Stimulated activated CD4-positive, alpha-beta T cell treated with anti-CD3 and anti-CD28 coated beads, Interleukin-1b, Interleukin-23, amount 100 ng/mL, for 48 hours (primary cell): ENCODE measurements at places on chromosomes 11 and 22.

GRCh38 chr11:83287631-83288030 lies 1.5 kb upstream of the CCDC90B start:
- DNase-seq, result no peak

DNA sequence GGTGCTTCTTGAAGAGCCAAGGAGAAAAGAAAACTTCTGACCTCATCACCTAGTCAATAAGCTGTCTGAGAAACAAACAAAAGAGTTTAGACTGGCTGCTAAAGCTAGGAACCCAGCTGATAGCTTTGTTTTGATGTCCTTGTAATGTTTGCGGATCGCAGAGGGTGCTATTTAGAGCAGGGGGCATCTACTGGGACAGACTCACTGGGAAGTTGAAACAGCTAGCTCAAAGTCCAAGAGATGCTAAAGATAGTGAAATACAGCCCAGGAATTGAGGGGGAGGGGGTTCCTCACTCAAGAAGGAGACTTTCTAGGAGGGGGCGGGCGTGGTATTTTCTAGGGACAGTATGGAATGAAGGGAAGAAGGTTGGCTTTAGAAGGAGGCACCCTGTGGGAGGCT lies 18.9 kb downstream of the ZBTB16 start:
- no peak for DNase-seq

DNA sequence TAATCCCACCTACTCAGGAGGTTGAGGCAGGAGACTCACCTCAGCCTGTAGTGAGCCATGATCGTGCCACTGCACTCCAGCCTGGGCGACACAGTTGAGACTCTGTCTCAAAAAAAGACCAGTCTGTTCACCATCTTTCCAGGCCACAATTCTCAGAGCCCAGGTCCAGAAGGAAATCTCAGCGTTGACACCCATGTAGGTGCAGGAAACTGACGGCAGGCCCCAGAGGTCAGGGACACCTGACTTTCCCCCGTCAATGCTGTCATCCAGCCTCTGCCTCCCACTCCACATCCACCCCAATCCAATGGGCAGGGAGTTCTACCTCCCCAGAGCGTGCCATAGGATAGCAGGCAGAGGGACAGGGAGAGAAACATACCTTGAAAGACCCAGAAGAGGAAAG lies 5.9 kb upstream of the GRK2 start:
- no peak for DNase-seq

- DNase-seq, result no peak
Observed at GRCh38 chr11:72947229-72947628, 133.0 kb downstream of the ATG16L2 start.

- DNase-seq, result no peak
Observed at GRCh38 chr11:19013181-19013857, 47.2 kb downstream of the MRGPRX2 start.

DNA sequence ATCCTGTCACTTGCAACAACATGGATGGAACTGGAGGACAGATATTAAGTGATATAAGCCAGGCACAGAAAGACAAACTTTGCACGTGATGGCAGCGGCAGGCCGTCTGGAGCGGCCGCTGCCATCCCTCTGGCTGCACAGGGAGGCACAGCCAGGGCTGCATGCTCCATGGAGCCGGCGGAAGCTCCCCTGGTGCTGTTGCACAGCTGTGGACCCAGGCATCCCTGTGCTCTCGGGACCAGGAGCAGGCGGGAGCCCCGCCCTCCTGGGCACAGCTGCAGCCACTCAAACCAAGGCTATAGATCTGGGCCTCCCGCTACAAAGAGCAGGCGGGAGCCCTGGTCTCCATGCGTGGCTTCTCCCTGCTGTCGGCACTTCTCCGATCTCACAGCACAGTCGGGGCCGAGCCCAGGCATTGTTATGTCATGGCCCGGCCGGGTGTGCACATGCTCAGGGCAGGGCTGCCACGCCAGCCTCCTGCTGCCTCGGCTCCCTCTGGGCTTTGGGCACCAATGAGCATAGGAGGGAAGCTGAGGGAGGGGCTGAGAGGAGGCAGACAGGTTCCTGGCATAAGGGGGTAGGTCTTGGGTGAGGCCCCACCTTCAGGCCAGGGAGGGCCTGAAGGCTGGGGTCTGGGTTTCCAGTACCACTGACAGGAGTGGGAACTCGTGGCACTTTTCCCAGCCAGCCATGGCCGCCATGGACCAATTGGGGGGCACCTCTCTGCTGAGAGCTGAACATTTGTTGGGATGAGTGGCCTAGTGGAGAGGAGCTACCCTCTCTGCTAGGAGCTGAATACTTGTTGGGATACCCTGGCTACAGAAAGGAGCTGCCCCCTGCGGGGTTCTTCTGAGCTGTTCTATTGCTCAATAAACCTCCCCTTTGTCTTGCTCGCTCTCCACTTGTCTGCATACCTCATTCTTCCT lies 16.7 kb downstream of the RRP8 start:
- no peak for DNase-seq

DNA sequence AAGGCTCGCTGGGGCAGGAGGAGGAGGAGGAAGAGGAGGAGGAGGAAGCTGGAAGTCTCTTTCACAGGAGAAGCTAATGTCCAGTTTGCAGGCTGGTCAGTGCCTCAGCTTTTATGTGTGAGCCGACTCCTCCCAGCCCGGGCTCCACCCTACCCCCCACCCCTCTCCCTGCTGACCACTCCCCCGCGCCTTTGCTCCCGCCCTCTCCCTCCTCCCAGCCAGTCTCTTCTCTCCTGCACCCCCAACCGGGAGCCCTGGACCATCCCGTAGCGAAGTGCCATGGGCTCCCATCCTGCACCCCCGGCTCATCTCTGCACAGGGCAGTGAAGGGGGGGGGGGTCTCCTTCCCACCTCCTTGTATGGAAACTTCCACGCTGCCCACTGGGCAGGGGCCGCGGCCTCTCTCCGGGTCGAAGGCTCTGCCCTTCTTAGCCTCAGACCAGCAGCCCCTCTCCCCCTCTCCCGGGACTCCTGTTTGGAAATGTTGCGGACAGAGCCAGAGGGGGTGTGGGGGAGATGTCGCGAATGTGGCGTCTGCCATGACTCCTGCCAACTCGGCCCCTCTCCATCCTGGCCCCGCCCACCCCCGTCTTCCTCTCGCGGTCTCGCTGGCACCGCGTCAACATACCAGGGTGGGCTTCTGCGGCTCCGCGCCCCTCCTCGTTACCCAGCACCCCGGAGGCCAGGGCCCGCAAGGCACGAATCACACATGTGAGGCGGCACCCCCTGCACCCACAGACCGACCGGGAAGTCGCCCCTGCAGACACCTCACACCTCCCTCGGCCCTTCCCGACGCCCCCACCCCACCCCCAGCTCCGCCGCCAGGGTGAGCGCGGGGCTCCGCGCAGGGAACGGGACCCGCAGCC lies 1.8 kb downstream of the IGF2 start:
- DNase-seq, result no peak

- DNase-seq, result no peak
Observed at GRCh38 chr11:66715346-66716085, 13.5 kb downstream of the SPTBN2 start.

DNA sequence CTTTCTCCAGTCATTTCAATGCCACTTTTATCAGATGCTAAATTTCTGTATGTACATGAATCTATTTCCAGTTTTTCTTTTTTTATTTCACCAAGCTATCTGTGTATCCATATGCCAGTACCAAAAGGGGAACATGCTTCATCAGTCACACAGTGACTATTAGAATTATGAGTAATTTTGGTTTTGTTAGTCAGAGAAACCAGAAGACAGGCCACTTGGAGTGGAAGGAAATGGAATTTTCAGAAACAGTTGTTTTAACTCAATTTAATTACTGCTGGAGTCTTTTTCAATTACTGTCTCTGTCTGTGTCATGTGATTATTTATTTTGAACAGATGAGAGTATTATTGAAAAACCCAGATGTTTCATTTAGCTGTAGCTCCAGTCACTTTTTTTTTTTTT lies 84.6 kb upstream of the ANO3 start:
- no peak for DNase-seq

- DNase-seq, result no peak
Observed at GRCh38 chr11:19059833-19060232, 684 bp downstream of the MRGPRX2 start.
